Stimulated activated CD4-positive, alpha-beta T cell treated with anti-CD3 and anti-CD28 coated beads, Interleukin-4, amount 100 ng/mL, for 1 hour (primary cell): ENCODE measurements at places on chromosomes 4 and X.

DNA sequence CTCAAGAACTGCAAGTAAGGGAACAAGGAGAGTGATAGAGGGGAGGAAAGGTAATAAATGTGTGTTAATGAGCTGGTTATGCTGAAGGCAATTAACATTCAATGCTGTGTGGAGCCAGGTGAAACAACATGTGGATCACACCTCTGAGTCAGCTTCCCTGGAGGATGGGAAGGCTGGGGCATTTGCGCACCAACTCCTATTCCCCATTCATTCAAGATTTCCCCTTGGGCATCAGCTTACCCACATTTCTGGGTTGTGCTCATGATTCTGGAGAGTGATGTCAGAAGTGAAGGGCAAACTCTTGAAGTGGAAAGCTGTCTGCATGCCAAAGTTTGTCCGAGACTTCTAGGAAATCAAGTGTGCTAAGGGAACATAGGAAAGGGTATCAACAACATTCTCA, 461.4 kb downstream of the MID1IP1 start:
- DNase-seq: no peak

- no peak for DNase-seq
Measured at GRCh38 chrX:56728321-56728720, 722 bp upstream of the NBDY start.

DNA sequence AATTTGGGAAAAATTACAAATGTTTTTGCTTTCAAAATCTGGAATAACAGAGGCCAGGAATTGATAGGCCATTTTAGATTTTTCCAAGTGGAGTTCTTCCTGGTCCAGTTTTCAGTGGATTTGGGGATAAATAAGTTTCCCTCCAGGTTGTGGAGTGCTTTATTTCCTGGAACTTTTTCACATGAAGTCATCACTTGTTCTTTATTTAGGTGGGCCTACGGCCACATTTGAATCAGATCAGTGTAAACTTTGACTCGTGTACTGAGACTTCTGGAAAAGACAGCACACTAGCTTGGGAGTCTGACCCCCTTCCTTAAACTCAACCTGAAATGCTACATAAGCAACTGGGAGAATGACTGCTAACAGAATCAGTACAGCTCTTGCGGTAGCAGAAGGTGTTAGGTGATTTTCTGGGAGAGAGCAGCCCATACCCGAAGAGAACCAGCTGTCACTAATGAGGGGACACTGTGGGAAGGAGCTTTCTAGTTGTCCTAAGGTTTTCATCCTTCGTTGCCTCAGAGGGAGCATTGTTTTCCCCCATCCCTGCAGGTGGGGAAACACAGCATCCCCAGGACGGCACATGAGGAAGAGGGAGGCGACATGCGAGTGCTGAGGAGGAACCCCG, 235.2 kb upstream of the FAT1 start:
- no peak for DNase-seq

DNA sequence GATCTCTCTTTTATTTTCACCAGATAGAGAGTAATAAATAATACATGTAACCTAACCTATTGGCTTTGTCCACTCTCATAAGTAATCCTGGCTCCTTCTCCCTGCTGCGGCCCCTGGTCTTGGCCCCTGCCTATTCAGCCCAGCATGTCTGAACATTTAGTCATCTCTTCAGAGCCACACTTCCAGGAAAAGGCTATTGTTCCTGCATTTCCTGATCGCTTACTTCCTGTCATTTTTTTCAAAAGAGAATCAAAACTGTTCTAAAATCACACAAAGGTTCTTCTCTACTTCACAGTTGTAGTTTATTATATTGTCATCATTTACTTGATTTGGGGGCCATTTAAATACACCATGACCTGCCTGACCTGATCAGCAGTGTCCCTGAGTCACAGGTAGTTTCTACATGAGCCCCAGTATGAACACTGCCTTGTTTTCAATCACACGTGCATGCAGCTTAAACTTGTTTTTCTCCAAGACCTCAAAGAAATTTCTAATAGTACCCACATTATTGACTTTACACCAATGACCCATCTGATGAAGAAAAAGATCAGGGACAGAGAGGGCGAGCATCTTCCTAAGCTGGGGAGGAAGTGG, 47.4 kb upstream of the KDR start:
- no peak for DNase-seq

GRCh38 chrX:66053414-66053813, 13.5 kb upstream of the VSIG4 start:
- DNase-seq: no peak

GRCh38 chr4:139633661-139634060, 32.0 kb upstream of the MGST2 start:
- no peak for DNase-seq

DNA sequence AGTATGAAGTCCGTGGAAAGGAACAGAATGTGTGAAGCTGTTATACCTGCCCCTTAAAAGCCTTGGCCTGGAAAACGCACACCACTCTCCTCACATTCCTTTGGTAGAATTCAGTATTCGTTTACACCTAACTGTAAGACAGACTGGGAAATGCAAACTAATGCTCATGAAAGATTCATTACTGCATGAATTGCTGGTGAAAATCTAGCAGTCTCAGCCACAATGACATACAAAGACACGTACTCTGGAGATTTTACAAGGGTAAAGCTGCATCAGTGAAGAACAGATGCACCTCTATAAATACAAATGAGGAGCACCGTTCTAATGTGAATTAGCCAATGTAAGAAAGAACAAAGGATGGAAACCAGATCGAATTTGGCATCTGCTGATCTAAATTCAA, 2051.3 kb downstream of the PCDH7 start:
- no peak for DNase-seq

DNA sequence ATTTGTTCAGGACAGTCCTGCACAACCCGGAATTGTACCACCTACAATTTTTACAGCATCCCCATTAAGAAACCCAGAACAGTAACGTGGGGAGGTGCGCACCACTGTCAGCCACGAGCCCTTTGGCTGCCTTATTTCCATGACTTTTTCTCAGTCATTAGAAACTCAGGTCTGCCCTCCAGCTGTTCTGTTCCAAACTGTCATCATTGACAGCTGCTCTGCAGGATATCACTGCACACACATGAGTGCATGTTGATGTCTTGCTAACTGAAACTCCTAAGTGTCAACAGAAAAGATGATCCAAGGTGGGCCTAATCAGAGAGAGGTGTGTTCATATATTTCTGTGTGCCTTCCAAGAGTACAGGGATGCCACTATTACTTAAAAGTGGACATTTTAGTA, 123.4 kb downstream of the PARM1 start:
- no peak for DNase-seq

DNA sequence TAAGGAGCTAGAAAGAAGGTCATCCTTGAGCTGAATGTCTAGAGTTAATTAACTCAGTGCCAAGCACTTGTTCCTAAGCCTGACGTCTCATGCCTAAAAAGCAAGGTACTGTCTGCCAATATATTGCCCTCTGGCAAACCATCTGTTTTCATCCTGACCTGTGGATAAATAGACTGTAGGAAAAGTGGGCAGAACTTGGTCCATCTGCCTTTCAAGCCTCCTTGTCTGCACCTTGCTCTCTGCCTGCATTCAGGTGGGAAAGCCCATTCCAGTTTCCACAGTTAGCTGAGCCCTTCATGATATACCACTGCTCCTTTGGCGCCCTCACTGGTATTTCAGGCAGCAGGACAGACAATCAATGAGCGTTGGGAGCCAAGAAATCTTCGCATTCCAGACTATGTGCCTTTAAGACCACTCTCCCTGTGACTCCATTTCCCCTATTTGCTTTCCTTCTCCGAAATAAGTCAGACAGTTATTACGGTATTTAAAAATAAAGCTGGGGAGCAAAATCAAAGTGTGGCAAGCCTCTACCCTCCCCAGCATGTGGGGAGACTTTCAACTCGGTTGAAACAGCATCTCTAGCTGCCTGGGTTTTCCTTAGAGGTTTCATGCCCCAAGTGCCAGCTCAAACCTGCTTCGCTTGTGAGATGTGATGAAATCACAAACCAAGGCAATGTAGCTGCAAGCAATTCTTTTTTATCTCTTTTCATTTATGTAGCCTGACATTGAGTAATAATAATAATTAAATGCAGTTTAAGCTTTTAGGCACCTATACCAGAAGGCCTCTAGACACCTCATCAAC, 2.5 kb upstream of the CCDC149 start:
- DNase-seq: no peak

- DNase-seq: no peak
Measured at GRCh38 chr4:137390707-137391106, 141.6 kb downstream of the PCDH18 start.

- DNase-seq: no peak
Measured at GRCh38 chr4:30208731-30209435, 511.3 kb upstream of the PCDH7 start.

DNA sequence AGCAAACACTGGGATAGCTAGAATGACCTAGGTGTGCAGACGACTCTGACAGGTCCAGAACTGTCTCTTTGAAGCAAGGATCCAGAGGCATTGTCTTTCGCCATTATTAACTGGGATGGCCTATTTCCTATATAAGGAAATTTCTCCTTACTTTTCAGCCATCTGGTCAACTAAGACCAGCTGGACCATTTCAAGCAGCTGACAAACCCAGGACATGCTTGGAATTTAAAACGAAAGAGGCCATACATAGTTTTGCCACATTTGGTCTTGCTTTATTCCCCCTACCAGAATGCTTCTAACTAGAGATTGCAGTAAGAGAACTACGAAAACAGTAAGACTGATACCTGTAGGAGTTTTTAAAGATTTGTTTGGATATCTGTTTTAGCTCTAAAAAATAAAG, 87.0 kb downstream of the GLRA2 start:
- no peak for DNase-seq

GRCh38 chrX:44036336-44036735, 63.1 kb upstream of the NDP start:
- no peak for DNase-seq

DNA sequence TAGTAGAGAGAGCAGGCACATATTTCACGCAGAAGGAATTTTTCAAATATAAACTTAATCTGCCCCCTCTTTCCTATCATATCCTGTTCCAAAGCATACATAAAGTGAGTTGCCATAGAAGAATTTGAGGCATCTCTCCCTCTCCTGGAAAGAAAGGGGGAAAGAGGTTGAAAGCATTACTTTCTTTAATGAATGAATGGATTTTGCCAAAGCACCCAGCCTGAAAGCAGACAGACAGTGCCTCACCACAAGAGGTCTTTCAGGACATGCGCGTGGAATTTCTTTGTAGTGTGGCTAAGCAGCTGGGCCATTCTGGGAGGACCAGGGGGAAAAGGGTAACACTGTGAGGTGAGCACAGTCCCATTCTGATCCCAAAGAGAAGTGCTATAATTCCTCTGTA, 651.4 kb downstream of the IQCM start:
- DNase-seq: no peak

- DNase-seq: no peak
Measured at GRCh38 chr4:154534296-154534695, 15.9 kb downstream of the PLRG1 start.

DNA sequence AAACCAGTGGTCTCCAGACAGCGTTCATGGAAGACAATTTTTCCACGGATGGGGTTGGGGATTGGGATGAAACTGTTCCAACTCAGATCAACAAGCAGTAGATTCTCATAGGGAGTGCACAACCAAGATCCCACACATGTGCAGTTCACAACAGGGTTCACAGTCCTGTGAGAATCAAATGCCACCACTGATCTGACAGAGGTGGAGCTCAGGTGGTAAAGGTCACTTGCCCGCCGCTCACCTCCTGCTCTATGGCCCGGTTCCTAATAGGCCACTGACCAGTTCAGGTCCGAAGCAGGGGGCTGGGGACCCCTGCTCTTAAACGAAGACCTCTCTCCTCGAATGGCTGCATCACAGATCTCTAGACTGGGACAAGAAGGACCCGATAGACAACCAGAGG, 4.4 kb downstream of the APBB2 start:
- no peak for DNase-seq

GRCh38 chrX:120372667-120373370, 10.9 kb downstream of the ATP1B4 start:
- DNase-seq: no peak

- no peak for DNase-seq
Measured at GRCh38 chr4:89998469-89999011, 103.9 kb downstream of the MMRN1 start.

DNA sequence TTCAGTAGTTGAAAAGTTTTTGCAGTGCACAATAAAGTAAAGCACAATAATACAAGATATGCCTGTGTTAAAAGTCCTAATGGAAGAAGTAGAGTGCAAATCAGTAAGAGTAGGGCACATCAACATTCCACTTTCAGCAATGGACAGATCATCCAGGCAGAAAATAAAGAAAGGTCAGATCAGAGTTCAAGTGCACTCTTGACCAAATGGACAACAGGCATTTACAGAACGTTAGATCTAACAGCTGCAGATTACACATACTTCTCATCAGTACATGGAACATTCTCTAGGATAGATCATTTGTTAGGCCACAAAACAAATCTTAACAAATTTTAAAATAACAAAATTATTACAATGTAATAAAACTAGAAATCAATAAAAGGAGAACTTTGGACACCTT, 1373.5 kb upstream of the PABPC4L start:
- DNase-seq: no peak

DNA sequence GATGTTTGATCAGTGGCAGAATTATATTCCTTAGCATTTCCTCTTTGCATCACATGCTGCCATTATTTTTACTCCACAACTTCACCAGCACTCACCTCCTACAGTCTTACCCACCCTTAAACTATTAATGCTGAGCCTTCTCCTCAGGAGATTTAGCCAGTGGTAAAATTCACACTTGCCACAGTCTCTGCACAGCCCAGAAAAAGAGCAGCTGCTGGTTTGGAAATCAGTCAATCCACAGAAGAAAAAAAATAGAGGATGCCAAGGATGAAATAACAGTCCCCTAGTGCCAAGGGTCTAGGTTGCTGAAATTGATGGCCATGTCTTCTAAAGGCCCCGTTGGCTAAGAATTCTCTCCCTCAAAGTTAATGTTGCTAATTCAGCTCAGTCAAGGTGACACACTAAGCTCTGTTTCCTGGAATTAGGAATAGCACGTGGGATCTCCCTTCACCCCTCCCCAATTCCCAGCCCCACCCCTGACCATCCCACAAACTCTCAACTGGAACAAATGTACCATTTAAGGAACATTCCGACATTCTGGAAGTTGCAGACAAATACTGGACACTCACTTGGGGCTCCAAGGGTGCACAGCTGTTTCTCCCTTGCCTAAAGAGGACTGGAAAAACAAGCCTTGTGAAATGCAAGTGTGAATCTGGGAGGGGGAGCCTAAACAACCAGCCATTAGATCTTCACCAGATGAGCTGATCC, 5.7 kb downstream of the ATP1B4 start:
- no peak for DNase-seq

- no peak for DNase-seq
Measured at GRCh38 chr4:15884666-15885065, 53.9 kb downstream of the FGFBP1 start.

DNA sequence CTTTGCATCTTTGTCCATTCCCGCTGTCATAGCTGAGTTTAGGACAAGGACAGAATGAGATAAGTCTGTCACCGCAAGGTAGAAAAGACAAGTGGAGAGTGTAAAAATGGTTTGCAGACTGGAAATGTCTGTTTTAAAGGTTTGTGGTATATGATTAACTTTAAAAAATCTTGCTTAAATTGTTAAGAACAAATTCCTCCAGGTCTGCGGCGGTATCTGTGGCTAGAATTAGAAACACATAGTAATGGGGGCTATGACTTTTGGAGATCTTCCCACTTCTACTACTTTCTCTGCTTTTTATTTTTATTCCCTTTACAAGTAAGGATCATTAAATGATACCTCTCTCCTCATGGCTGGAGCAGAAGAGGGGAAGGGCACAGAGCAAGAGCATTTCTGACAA, 92.2 kb downstream of the MID1IP1 start:
- DNase-seq: no peak

- no peak for DNase-seq
Measured at GRCh38 chr4:75007891-75008290, 75.0 kb downstream of the PARM1 start.
